ENCODE measurements at places on chromosomes 2 and 18. TPM values are rescaled to one million over a fixed set of nuclear protein-coding genes. Genes with fewer than 3 reads are reported as not detected.

The ZNF521 gene
- 42.2 TPM for polyA plus RNA-seq

DNA sequence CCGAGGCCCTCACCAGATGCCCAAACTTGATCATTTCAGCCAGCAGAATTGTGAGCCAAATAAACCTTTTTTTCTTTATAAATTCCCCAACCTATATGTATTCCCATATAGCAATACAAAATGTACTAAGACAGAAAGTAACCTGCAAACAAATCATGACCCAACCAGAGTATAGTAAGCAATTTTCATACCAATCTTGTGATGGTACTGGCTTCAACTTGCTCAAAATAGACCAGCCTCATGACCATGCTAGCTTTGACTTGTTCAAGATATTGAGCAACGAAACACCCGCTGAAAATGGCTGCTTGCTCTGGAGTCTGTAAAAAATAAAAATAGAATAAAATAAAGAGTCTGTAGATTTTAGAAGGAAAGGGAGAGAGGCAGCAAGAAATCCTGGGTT, 97.6 kb downstream of the C1D start:
- no peak for DNase-seq

DNA sequence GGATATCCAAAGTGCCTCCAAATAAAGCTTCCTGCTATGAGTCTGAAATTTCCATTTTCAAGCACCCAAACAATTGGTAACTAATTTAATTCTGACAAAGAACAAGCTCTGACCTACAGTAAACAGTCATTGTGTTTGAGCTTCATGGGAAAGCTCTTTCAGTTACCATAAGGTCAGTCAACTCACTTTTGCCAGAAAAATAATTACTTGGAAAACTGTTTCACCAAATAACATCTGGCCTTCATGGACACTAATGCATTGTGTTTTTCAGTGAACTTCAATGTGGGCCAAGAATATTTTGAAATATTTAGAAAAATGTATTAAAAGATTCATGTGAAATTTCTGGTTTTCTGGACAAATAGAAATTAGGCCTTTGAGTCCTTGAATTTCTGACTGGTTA, 369.9 kb downstream of the GALR1 start:
- no peak for DNase-seq

GRCh38 chr2:64260817-64261216, 116.6 kb upstream of the PELI1 start:
- DNase-seq = no peak

- DNase-seq = no peak
Measured at GRCh38 chr2:65293376-65293775, 65.7 kb downstream of the ACTR2 start.

- no peak for DNase-seq
Measured at GRCh38 chr18:37294951-37295350, 270.6 kb downstream of the CELF4 start.

- DNase-seq = no peak
Measured at GRCh38 chr2:111099402-111099801, 21.3 kb upstream of the BCL2L11 start.

DNA sequence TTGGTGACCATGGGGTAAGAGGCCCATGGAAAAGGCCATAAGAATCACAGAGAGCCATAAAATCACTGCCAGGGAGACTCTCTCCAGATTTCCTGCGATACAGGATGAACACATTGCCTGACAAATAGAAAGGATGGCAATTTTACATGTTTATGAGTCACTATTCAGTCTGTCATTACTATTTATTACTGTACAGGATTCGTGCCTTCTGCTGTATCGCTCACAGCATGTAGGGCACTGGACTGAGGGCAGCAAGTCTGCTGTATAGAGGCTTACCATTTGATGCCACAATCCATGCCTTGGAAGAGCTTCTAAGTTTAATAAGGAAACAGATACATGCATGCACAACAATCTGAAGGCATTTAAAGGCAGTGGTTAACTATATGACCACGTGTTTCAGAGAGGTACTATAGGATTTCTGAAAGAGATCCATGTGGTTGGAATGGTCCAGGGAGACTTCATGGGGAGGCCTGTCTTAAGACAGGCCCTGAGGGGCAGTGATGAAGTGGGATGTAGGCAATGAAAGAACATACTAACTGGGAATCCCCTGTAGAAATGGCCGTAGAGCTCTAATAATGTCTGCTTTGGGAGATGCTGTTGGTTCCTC, 702.4 kb upstream of the RAB6C start:
- no peak for DNase-seq

DNA sequence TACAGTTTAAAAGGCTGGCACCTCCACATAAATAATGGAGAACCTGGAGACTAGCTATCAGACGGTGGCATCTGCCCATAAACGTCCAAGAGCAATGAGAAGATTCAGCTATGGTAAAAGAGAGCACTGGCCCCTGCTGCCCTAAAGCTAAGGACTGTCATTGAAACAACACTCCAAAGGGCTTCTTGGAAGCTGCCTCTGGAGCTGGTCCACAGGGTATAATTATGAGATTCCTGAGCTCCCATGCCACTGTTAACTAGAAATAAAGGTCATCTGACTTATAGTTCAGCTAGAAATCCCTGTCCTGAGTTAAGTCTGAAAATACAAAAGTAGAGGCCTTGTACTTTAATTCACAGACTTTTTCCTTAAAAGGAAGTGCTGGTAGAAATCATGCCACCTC, 39.9 kb upstream of the RBMS1 start:
- DNase-seq = no peak

GRCh38 chr18:63292831-63293683, 26.5 kb downstream of the BCL2 start:
- no peak for DNase-seq

The FAP gene
- 13.4 TPM for polyA plus RNA-seq

GRCh38 chr2:224591220-224591619, 6.1 kb upstream of the CUL3 start:
- DNase-seq = no peak

The TGFA gene
- polyA plus RNA-seq = 17.6 TPM

GRCh38 chr2:104749856-104750460, 104.0 kb upstream of the POU3F3 start:
- no peak for DNase-seq

The TCF23 gene
- polyA plus RNA-seq = 0.68 TPM

GRCh38 chr2:234320066-234320465, 176.8 kb downstream of the ARL4C start:
- DNase-seq = no peak
